Jurkat, Clone E6-1 (cell line): ENCODE measurements at places on chromosomes 5 and 9.

GRCh38 chr9:118473521-118473920, 769.3 kb downstream of the TLR4 start:
- no peak for DNase-seq

DNA sequence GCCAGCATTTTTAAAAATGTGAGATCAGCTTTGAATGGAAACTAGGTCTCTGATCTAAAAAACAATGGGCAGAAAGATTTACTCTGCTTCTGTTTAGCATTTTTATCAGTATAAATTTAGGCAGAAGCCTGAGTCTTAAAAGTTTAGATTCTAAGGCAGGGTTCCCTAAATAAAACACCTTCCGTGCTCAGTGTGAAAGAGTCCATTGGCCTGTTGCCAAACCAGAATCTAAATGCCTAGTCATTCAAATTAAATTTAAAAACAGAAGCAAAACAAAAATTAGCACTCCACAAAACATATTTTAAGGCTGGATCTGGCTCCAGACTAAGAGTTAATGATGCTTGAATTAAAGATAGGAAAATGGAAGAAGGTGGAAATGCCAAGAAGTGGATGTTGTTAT, 4.5 kb downstream of the TYRP1 start:
- DNase-seq, result no peak

GRCh38 chr9:109627042-109627441, 128.9 kb upstream of the PTPN3 start:
- no peak for DNase-seq

GRCh38 chr9:76403352-76403751, 9.1 kb upstream of the RFK start:
- peak; percentile 70 for DNase-seq

- DNase-seq, result no peak
These were observed 259.1 kb downstream of the AOPEP start for GRCh38 chr9:94985649-94986048.

DNA sequence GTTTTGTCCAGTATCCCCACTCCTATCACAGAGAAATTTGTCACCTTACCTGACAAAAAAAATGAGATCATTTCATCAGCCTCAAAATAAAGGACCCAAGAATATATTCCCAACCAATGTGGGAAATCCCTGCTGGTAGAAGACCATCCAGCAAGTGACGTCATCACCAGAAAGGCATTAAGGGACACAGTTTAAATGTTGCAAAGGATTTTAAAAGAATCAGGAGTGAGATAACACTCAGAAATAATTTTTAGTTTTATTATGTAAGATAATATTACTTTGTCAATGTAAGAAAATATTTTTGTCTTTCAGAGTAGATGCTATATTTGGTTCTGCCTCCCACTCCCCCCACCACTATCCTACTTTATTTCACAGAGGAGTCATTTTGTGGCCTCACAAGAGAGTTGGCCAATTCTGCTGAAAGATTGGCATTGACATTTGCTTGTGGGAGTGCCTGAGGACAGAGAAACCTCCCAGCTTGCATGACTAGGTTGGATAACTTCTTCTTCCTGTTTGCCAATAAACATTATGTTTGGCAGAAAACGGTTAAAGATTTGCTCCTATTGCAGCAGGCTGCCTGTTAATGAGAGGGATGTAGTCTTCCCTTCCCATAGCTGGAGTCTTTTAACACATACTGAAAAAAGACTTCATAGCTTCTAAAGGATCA, 288.6 kb upstream of the DAB2 start:
- DNase-seq, result no peak

DNA sequence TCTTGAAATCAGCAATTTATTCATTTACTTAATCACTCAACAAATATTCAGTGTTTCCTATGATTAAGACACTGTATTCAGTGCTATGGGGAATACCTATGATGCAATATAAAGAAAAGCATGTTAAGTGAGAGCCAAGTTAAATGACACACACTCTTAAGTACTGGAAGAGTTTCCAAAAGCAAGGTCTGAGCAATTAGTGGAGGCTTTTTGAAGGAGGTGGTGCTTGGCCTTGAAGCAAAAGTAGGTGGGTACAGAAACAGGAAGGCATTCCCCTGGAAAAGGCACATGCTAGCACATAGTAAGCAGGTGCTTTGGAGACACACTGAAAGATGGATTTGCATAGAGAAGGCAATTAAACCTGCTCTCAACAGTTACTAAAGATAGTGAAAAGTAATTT, 4.0 kb downstream of the TSLP start:
- DNase-seq, result no peak

DNA sequence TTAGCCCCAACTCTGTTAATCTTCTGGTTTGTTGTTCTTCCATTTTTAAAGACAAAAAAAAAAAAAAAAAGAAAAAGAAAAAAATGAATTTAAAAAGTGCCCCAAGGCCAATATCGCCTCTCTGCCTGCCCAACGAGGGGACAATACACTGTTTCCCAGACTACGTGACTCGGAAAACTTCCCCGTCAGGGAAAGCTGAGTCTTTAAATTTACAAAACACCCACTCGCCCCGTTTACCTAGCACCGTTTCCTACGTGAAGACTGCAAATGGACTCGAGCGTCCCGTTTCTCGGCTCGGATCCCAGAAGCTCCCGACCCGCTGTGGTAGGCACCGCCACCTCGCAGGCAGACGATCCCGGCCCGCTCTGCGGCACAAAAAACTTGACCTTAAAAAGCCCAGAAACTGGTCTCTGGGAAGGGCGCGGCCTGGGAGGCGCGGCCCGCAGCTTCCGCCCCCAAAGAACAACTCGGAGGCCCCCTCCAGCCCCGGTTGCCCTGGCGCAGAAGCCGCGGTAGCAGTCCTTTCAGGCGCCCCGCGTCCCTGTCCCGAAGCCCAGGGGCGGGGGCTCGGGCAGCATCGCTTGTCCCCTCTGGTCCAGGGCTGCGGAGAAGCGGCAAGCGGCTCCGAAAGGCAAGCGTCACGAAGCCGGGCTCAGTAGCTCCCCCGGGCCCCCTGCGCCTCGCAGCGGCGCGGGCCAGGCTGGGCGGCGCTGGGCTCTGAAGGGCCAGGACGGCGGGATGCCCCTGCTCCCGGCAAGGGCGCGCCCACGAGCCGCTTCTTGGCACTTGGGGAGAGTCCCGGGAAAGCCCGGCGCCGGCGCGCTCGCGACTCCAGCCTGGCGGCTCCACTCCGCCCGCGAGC, at the start of gene GCNT4:
GCNT4 (minus strand) TSS at position 367 of the 862 bp plus-strand sequence. CDS start 22,521 bp downstream, outside the sequence.
- DNase-seq, result no peak

- no peak for DNase-seq
These were observed 96.3 kb downstream of the ANKRD33B start for GRCh38 chr5:10660135-10660534.

- no peak for DNase-seq
These were observed 4.8 kb downstream of the DNAJB5 start for GRCh38 chr9:34994260-34994899.

- no peak for DNase-seq
These were observed 130.6 kb downstream of the MYO10 start for GRCh38 chr5:16805486-16805885.

GRCh38 chr5:84685121-84685894, 300.6 kb upstream of the EDIL3 start:
- DNase-seq, result no peak

- no peak for DNase-seq
These were observed 120.9 kb downstream of the WNK2 start for GRCh38 chr9:93304574-93305496.

- DNase-seq, result peak; percentile 66
These were observed 206.6 kb upstream of the RFX3 start for GRCh38 chr9:3732077-3733038.

GRCh38 chr9:19387317-19387716, 7.3 kb upstream of the RPS6 start:
- DNase-seq, result no peak

DNA sequence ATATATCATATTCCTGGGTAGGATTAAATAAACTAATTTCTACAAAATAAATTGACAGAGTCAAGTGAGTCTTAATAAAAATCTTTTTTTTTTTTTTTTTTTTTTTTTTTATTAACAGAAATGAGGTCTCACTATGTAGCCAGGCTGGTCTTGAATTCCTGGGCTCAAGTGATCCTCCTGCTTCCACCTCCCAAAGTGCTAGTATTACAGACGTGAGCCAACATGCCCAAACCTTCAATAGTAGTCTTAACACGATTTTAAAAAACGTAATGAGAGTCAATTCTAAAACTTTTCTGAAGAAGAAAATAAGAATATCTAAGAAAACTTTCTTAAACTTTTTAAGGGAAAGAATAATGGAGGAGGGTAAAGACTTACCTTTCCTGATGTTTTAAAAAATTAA, 84.2 kb downstream of the YIPF5 start:
- no peak for DNase-seq

DNA sequence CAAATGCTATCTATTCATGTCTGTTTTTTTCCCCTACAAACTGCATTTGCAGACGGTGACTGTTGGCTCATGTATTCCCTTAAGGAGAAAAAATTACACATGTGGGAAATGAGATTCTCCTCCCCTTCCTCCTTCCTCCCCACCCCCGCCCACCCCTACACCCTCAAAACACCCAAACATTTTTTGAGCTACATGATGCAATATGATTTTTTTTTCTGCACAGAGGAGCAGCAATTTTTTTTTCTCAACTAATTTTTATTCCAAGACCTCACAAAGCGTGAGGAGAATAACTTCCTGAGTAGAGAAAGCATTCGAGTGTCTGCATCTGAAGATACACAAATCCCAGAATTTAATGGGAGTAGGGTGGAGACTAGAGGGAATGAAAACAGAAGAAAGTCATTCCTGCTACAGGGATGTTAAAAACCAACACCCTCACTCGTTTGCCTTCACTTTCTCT, 118.1 kb downstream of the PRDM6 start:
- DNase-seq, result no peak

- no peak for DNase-seq
These were observed 340.3 kb downstream of the KDM4C start for GRCh38 chr9:7097785-7098752.

DNA sequence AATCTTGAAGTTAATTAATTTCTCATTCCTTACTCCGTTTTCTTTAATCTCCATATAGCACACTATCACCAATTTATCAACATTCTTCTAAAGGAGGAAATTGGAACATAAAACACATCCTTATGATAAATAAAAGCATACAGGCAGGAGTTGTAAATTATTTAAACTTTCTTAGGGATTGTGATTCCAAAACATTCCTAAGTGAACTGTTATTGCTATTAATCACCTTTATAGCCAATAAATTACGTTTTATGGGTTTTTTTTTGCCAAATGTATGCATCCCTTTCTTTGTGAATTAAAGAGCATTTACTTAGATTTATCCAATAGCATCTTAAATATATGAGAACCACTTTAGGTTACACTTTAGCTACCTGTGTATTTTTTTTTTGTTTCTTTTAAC, 55.3 kb downstream of the FBXO4 start:
- no peak for DNase-seq

DNA sequence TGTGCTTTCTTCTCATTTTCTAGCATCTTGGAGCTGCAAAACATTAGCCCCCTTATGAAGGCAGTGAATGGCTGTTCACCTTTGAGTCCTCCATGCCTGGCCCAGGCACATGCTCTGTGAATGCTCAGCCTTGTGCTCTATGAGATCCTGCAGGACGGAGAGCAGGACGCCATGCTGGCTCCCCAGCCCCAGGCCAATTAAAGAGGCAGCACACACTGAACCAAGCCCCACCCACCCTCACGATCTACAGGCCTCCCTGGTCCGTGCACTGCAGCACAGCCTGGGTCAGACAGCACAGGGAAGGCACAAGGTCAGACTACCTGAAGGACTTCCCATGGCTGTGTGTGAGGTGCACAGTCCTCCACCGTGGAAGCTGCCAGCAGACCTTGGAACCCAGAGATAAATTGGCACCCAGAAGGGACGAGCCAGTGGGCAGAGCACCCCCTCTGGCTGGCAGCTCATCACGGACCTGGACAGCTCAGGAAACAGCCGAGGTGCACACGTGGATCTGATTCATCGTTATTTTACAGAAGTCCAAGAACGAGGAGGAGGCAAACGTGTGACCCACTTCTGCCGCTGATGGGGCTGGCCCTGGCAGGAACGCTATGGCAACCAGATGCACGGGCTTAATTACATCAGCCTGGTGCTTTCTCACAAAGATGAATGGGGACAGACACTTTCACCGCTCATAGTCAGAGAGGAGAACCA, 59.5 kb downstream of the OLFM1 start:
- DNase-seq, result no peak

GRCh38 chr5:130335117-130335516, 430.9 kb downstream of the CHSY3 start:
- DNase-seq, result no peak

DNA sequence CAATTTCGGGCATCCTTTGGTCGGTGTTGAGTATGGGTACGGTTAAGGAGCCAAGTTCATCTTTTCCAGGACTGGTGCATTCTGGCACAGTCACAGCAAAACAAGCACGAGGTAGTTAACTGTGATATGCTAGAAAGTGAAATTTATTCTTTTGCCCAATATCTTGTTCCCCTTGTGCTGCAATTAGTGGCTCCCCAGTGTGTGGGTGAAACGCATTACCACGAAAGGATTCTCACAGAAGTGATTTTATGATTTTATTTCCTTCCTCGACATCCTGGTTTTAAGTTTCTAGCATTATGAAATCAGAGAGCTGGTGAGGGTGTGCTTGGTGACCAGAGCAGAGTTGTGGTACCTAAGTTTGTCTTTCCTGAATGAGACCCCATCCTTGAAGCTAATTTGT, 1.5 kb downstream of the FRMPD1 start:
- no peak for DNase-seq

DNA sequence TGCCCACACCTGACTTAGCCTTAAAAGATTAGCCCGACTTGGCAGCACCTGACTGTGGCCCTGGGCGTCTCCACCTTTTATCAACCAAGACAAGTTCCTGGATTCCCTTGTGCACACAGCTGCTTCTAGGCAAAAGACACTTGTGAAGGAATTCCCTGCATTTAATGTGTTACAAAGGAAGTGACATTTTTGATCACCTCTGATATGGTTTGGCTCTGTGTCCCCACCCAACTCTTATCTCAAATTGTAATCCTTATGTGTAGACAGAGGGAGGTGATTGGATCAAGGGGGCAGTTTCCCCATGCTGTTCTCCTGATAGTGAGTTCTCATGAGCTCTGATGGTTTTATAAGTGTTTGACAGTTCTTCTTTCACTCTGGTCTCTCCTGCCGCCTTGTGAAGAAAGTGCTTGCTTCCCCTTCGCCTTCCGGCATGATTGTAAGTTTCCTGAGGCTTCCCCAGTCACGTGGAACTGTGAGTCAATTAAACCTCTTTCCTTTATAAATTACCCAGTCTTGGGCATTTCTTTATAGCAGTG, 2.6 kb upstream of the CPEB4 start:
- no peak for DNase-seq

- DNase-seq, result no peak
These were observed 18.5 kb upstream of the SNX2 start for GRCh38 chr5:122756264-122756911.

GRCh38 chr5:83583859-83584258, 112.3 kb downstream of the VCAN start:
- DNase-seq, result no peak
